ENCODE measurements at places on chromosomes 12 and 14.

GRCh38 chr14:24381363-24382063, 13.5 kb downstream of the NFATC4 start:
- DNase-seq: no peak

GRCh38 chr12:12735301-12735700, 18.1 kb downstream of the CDKN1B start:
- no peak for DNase-seq

DNA sequence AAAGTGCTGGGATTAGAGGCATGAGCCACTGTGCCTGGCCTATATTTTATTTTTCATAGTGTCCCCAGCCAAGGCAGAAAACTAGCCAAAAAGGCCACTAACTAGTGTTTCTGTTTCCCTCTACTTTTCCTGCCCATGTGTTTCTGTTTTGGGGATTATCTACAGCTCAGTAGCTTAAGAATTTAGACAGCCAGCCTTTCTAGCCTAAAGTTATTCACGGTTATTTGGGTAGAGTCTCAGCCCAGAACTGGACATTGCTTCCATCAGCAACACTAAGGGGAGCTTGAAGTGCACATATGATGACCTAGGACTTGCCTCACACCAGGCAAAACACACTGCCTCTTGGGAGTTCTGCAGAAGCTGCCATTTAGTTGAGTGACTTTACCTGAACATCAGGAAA, 17.9 kb downstream of the PROX2 start:
- DNase-seq: no peak

GRCh38 chr12:122943196-122943595, 23.1 kb downstream of the ABCB9 start:
- DNase-seq: no peak

GRCh38 chr12:65302891-65303290, 24.4 kb downstream of the MSRB3 start:
- DNase-seq: no peak

GRCh38 chr14:43369710-43370564, 1137.1 kb downstream of the FSCB start:
- DNase-seq: no peak

- no peak for DNase-seq
These were observed 99.5 kb downstream of the NEDD1 start for GRCh38 chr12:97006585-97006984.

All from NCI-H526 treated with DMSO at 0.1 percent for 48 hours (cell line).